ENCODE measurements at places on chromosomes 1 and 21.

- DNase-seq, result no peak
Measured at GRCh38 chr1:150389650-150390049, 25.7 kb downstream of the RPRD2 start.

DNA sequence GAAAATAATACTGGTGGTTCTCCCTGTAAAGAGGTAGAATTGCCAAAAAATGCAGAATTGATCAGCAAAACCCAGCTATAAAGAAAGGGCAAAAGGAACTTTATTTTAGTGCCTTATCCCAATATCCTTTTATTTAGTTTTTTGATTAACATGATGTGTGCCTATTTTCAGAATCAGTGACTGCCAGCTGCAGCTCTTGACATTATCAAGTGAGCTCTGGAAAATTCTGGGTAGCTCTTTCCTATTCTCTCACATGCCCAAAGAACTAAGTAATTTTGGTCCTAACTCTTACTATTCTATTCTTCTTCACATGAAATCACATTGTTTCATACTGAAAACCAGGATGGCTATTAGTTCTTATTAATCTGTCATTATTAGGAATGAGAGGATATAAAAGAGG, 22.1 kb downstream of the WNT2B start:
- DNase-seq, result no peak

DNA sequence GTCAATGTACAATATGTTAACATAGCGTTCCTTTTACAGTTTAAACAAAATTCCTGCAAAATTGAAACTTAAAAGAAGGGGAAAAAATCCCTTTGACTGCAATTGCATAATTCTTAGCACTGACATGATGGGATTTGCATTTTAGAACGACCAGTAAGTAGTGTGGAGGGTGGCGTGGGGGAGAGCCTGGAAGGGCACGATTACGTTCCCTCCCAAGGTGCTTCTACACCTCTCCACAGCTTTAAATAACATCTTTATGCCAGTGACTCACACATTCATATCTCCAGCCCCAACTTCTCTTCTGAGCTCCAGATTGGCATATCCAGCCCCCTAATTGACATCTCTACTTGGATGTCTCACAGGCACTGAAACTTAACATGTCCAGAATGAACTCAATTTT, 64.3 kb downstream of the OLFML3 start:
- DNase-seq, result no peak

DNA sequence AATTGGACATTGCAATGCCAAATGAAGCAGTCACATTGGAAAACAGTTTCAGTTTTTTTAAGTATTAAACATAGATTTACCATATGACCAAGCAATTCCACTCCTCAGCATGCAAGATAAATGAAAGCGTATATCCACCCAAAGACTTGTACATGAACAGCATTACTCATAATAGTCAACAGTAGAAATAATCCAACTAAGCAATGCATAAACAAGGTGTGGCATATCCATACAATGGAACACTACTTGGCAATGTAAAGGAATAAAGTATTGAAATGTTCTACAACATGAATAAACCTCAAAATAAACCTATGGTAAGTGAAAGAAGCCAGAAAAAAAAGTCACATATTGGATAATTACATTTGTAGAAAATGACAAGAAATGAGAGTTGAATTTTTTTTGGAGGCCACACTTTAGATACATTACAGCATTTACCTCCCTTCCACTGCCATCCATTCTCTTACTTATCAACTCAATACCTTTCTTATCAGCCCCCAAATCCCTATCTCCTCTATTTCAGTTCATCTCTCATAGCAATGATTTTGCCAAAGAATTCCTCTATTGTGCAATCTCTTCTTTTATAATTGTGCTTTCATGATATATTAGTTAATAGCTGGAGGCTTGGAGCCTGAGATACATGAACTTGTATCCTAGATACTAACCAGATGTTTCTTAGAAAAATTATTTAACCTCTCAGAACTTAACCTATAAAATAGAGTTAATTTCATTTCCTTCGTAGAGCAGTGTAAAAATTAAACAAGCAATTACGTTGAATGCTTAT, 414.2 kb upstream of the C1orf87 start:
- no peak for DNase-seq

GRCh38 chr1:208117409-208117808, 126.8 kb downstream of the PLXNA2 start:
- no peak for DNase-seq

- no peak for DNase-seq
Measured at GRCh38 chr1:92755541-92756461, 29.1 kb downstream of the EVI5 start.

GRCh38 chr1:38235705-38236104, 189.1 kb upstream of the POU3F1 start:
- DNase-seq, result no peak

DNA sequence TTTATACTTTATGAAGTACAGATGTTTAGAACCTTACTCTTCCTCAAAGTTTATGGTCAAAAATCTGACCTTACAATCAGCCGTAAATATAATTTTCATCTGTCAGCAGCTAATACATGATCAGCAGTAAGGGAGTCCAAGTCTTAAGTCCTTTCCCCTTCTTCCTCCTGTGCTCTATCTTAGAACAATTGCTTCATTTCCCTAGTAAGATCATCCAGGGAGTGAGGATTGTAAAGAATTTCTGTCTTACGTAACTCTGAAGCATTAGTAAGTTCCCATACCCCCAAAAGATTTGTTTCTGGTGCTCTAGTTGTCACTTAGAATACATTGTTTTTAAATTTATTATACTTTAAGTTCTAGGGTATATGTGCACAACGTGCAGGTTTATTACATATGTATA, 2.1 kb downstream of the SETDB1 start:
- no peak for DNase-seq

GRCh38 chr1:181222972-181223505, 134.5 kb downstream of the IER5 start:
- no peak for DNase-seq

DNA sequence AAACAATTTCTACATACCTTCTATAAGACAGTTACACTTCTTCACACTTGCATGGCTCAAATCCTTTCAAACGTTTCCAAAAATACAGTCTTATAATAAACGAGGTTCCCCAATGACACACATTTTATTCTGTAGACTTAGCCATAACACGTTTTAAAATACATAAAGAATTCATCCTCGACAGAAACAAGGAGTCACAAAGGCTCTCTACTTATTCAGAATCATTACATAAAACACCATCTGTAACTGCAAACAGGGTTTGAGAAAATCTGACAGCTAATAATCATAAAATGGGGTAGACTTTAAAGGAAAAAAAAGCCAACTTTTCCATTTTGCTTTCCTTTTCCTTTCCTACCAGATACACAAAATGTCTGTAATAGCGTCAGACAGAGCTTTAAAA, 1.8 kb downstream of the PIK3R3 start:
- no peak for DNase-seq

DNA sequence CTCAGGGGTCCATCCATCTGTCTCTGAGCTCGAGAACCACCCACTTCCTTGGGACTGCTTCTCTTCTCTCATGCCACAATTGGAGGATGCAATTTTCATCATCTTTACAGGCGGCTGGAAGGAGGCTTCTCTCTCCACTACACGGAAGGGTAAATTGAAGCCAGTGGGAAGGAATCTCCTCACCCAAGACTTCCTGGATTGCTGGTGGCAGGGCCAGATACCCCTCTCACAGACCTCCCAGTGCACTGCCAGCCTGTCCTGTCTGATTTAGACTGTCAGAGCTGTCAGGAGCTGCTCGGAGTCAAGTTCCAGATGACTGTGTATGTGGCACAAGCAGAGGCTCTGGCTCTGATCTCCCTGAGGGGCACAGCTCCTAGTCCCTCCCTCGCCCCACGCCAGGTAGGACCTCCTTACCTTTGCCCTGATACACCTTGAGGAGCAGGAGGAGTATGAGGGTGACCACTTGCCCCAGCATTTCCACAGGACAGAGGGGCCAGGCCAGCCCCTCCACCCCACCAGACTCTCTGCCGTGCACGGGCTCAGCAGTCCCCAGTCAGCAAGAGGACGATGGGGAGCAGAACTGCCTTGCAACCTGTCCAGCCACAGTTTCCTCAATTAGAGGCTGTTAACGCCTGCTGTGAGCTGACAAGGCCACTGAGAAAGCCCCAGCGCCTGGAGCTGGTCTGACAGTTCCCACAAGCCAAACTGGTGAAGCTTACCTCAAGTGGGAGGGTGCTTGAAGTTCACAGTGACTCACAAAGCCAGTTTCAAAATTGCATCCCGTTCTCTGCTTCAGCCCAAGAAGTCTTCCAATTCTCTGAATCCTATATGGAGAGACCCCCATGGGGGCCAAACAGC, at the start of gene CD244:
Gene CD244 (minus strand): TSS at position 685 of the 858 bp plus-strand sequence. CDS start 210 bp downstream, at position 475.
- DNase-seq, result no peak

- no peak for DNase-seq
Measured at GRCh38 chr1:34926894-34927293, 2.6 kb downstream of the DLGAP3 start.

GRCh38 chr1:109818271-109818987, 54.7 kb upstream of the EPS8L3 start:
- DNase-seq, result no peak

- DNase-seq, result no peak
Measured at GRCh38 chr1:210464519-210465039, 135.9 kb downstream of the HHAT start.

DNA sequence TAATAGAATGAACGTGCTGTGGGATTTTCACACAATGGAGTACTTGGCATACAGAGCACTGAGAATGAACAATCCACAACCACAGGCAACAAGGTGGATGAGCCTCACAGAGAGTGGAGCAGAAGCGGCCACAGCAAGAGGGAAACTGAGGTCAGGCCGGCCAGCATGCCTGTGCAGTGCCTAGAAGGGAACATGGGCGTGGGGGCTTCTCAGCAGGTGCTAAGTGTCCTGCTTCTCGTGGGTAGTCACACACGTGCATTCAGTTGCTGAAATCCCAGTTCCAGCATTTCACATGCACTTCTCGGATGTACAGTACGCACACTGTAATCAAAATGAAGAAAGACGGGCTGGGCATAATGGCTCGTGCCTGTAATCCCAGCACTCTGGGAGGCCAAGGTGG, 33.1 kb downstream of the WDR4 start:
- no peak for DNase-seq

GRCh38 chr1:54367613-54368012, 38.6 kb downstream of the SSBP3 start:
- no peak for DNase-seq

GRCh38 chr1:32606565-32607371, 43.6 kb downstream of the ZBTB8OS start:
- DNase-seq, result no peak

- no peak for DNase-seq
Measured at GRCh38 chr1:231322880-231323530, 14.6 kb downstream of the EXOC8 start.

DNA sequence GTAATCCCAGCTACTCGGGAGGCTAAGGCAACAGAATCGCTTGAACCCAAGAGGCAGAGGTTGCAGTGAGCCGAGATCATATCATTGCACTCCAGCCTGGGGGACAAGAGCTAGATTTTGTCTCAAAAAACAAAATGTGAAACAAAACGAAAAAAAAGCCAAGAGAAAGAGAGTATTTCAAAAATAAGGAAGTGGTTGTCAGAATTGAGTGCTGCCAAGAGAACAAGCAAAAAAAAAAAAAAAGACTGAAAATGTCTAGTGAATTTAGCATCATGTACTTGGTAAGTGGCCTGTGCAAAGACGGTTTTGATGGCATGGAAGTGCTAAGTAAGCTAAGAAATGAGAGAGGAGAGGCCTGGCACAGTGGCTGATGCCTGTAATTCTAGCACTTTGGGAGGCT, 14.3 kb downstream of the KPNA6 start:
- no peak for DNase-seq

DNA sequence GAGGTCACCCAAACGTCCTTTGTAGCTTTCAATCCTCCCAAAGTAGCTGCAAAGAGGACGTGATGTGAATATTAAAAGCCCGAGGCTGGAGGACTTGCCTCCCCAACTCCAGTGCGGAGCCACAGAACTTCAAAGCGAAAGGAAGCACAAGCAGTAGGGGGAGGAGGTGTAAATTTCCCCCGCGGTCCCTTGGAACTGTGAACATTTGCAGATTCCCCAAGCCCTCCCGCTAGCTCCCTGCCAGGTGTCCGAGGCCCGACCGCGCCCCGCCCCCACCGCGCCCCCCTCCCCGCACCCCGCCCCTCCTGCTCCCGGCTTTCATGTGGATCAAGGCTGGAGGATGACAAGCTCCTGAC, 41.5 kb upstream of the HAO2 start:
- DNase-seq, result no peak

GRCh38 chr1:180175806-180176205, 21.1 kb downstream of the QSOX1 start:
- no peak for DNase-seq

DNA sequence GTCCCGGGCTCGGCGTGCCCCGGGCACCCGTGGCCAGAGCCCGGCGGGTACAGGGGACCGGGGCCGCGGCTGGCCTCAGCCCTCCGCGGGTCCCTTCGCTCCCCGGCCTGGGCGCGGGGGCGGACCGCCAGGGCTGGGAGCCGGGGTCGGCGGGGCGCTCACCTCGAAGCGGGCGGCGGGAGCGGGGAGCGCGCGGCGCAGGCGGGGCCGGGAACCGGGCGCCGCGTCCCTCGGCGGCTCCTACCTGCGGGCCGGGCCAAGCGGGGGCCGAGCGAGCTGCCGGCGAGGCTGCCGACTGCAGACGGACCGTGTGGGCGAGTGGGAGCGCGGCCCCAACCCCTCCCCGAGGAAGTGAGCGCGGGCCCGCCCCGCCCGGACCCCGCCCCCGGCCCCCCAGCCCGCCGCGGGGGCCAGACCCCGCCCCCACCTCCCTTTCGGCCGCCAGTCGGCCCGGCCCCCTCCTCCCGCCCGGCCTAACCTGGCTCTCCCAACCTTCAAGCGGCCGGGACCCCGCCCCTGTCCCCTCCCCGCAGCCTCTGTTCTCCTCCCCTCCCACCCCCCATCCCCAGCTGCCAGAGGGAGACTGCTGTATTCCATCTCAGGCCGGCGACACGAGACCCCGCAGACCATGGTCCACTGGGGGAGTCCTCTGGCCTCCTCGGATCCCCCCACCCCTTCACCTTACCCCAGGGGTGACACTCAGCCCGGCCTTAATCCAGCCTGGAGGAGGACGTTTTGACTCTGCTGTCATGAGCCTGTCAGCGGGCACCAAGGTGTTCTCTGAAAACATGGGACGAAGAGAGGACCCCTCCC, at the start of gene FHL3:
Gene FHL3 (minus strand): TSS at position 320 of the 813 bp plus-strand sequence. CDS start 6,102 bp downstream, outside the sequence.
- DNase-seq, result no peak

DNA sequence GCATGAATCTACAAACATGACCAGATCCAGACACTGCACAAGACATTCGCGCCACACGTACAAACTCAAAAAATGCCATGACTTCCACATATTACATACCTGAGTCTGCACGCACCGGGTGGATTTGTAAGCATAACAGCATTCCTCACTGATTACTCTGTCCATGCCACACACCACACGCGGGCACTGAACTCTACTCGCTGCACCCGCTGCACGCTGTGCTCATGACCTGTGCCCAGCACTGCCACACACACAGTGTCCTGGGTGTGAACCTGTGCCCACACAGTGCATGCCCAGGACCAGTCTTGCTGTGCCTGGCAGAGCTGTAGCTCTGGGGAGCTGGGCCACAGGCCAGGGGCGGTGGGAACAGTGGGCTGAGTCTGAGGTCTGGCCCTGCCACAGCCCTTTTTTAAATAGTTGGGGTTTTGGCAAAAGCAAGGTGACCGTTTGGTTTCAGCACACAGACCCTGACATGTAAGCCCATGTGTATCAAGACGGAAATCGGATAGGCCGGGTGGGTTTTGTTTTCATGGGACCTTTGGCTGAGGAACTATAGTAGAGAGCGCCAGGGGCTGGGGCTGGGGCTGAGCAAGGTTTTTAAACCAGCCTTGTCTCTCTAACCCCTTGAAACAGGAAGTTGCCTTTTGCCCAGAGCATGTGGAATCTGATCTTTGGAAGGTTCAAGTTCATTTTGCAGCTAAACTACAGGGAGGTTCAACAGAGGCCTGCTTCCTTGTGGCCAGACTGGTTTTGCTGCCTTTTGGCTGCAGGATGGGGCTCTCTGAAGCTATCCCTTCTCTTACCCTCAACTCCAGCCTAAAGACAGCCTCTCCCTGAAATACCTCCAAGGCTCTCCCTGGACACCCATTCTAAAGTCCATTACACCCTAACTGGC, 12.3 kb upstream of the GOLT1A start:
- no peak for DNase-seq
